Upper lobe of right lung (tissue), 1 donor: ENCODE measurements at places on chromosomes 16 and 17.

- peak; percentile 87 for DNase-seq
Observed at GRCh38 chr16:67883872-67884261, 818 bp upstream of the NRN1L start.

GRCh38 chr16:79599837-79600637, 500 bp downstream of the MAF start:
- DNase-seq, result peak; percentile 85

GRCh38 chr16:56282451-56282850, 91.2 kb downstream of the GNAO1 start:
- no peak for DNase-seq

- no peak for DNase-seq
Observed at GRCh38 chr16:1509307-1510221, 16.4 kb downstream of the TELO2 start.
